ENCODE measurements at places on chromosomes 3 and 15.

- no peak for DNase-seq
These were observed 11.7 kb upstream of the ZNF148 start for GRCh38 chr3:125386811-125387210.

- DNase-seq: no peak
These were observed 226.6 kb upstream of the ROBO1 start for GRCh38 chr3:79994397-79994796.

DNA sequence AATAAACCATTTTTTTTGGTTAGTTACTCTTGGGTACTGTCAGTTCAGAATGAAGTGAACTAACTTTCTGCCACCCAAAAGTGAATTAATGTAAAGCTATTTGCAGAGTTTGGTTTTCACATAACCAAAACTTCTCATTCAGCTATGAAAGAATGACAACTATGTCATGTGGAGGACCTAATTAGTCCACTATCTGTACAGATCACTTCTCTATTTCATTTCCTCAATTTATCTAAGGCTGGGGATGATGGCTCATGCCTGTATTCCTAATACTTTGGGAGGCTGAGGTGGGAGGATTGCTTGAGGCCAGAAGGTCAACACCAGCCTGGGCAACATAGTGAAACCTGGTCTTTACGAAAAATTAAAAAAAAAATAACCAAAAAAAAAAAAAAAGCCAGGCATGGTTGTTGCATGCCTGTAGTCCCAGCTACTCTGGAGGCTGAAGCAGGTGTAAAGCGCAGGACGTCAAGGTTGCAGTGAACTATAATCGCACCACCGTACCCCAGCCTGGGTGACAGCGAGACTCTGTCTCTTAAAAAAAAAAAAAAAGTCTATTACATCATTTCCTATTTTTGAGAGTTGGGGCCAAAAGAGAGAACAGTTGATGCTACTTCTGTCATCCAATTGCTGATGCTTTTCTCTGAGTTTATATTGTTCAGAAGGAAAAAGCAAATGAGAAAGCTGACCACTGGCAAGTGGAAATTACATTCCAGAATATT lies 8.7 kb downstream of the HYPK start:
- DNase-seq: no peak

- no peak for DNase-seq
These were observed 34.2 kb downstream of the MEGF11 start for GRCh38 chr15:66219339-66219738.

DNA sequence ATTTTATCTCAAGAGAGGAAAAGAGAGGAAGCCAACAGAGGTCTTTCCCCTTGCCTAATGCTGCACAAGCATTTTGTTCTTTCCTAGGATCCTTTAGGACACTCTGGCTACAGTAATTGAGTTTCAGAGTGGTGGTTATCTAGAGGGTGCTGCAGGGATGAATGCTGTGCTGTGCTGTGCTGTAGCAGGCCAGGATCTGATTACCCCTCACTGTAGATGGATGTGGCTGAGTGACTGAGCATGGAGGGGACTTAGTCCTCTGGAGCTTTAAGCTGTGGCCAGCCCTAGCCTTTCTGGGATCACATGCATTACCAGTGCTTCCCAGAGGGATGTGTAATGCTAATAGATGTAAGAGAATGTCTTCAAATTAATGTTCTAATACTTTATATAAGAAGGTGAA lies 94.8 kb downstream of the SLC9A9 start:
- DNase-seq: no peak

DNA sequence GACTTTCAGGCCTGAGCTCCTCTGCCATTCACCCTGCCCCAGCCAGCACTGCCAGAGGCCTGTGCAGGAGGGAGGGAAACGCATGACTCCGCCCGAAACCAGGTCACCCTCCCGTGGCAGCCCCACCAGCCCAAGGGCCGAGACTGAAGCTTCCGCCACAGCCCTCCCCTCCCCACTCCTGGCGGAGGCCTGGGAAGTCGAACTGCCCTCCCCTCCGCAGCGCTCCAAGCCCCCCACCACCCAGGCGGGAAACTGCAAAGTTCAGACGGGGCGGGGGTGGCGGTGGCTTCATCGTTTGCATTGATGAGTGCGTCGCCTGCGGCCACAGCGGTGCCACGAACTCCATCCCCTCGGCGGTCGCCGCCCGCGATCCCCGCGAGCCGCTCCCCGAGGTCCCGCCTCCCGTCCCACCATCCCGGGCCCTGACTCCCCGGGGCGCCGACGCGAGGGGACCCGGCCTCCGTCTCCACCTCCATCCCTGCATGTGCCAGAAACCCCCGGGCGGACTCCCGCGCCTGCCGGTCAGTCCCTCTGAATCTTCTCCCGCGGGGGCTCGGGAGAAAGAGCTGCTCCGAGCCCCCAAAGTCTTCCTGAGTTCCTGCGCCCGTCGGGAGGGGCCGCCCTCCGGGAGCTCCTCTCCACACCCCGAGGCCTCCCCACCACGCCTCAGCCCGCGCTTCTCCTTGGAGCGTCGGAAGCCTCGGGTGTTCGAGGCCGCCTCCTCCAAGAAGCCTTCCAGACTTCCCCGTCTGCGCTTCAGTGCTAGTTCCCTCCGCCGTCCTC lies 698 bp downstream of the MELTF start:
- DNase-seq: peak; percentile 34

GRCh38 chr3:188993181-188993580 lies 178.6 kb upstream of the TPRG1 start:
- no peak for DNase-seq

GRCh38 chr3:56975567-56975966 lies 84.9 kb upstream of the SPATA12 start:
- no peak for DNase-seq

DNA sequence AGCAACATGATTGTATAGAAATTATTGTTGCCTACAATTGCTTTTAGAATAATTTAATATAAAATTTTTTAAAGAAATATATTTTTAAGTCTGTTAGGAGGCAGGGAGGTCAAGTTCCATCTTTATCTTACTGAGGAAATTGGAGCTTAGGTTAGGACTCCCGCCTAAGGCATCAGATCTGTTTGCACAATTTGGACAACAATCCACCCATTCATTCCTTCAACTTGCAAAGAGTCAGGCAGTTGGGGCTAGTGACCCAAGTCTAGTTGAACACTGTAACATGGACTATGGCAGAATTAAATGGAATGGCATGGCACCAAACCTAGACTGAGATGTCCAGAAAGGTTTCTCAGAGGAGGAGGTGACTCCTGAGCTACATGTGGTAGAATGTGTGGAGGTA lies 149.4 kb upstream of the SETMAR start:
- no peak for DNase-seq

GRCh38 chr3:170862618-170863374 lies 7.2 kb downstream of the RPL22L1 start:
- no peak for DNase-seq

- no peak for DNase-seq
These were observed 7.3 kb downstream of the NEK4 start for GRCh38 chr3:52763466-52763865.

DNA sequence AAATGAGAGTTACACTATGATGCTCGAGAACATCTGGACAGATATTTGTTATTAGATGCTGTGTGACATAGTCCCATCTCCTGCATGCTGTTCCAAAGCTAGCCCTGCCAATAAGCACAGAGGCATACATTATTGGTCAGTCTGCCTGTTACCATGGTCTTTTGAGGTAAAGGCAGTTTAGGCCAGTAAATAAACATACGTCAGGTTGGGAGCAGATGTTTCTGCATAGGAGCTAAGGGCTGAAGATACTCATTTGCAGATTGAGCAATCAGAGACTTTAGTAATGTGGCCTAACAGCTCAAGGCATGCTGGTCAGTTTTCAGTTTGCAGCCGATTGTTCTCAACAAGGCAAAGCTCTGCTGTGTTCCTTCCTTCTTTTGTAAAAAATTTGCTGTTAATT lies 192.9 kb downstream of the ADAMTSL3 start:
- DNase-seq: no peak

- DNase-seq: no peak
These were observed 3.4 kb downstream of the RARRES1 start for GRCh38 chr3:158728851-158729250.
